ENCODE measurements at places on chromosomes 2 and 18.

DNA sequence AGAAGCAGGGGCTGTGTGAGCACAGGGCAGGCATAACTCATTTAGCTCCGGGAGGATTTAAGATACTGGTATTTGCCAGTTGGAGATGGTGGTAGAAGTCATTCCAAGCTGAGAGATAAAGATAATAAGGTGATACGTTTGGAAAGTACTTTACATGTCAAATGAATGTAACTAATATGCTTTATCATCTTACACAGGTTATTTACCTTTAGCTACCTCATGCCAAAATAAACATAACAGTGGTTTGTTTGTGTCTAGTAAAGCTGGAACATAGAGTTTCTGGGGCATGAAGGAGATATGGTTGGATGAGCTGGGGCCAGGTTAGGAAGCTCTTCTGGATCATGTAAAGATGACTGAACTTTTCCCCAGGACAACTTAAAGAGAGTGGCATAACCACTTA lies 126.9 kb upstream of the PIK3C3 start:
- DNase-seq, result peak; percentile 80

DNA sequence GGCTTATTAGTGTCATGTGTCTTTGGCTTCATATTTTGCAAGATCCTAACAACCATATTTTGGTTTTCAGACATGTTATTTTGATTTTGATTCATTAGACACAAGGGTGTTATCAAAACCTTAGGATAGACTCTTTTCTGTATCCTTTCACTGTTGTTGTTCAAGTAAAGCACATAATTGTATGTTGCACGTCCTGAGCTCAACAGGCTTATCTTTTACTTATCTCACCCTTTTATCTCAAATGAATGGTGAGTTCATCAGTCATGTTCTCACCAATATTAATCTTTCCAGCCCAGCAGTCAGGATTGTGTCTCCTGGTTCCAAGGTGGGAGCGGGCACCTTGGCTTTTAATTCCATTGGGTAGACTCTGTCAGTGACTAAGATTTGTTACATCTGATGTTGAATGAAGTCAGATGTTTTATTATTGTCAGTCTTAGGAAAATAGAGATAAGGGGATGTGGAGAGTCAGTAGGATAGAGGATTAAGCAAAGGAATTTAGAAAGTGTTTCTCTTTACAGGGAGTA lies 11.9 kb downstream of the GPN1 start:
- DNase-seq, result no peak

- DNase-seq, result no peak
These were observed 301.4 kb downstream of the GALR1 start for GRCh38 chr18:77551055-77551454.

DNA sequence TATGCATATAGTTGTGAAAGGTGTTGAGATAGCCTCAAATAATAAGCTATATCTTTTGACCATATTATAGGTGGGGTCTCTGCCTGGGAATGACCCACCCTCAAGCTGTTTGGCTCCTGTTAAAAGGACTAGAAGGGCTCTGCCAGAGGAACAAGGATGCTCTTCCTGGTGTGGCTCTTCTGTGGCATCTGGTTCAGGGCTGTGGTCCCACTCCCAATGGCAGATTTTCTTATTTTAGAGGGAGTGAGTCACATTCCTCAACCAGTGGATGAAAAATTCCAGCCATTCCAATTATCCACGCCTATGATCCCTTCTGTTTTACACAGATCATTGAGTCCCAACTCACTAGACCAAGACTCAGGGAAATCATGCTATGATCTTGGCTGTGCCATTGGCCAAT lies 119.9 kb downstream of the PARD3B start:
- no peak for DNase-seq

- no peak for DNase-seq
These were observed 234.0 kb downstream of the KLHL29 start for GRCh38 chr2:23618794-23619530.

DNA sequence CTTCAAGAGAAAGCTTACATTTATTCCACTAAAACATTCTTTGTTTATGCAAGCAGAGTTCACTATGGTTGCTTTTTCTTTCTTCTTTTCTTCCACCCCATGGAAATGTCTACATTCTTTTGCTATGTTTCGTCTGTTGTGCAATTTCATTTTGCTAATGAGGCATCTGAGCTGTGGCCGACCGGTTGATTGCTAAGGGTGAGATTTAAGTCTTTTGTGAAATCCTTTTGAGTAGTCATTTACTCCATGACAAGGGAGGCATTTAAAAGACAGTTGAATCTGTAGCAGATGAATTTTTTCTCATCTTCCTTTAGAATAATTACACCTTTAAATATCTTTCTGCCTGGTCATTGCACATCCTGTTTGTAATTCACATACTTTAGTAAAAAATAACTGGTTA lies 324.1 kb upstream of the THUMPD2 start:
- DNase-seq, result no peak

- DNase-seq, result no peak
These were observed 1372.2 kb upstream of the TMEFF2 start for GRCh38 chr2:193566886-193567285.

DNA sequence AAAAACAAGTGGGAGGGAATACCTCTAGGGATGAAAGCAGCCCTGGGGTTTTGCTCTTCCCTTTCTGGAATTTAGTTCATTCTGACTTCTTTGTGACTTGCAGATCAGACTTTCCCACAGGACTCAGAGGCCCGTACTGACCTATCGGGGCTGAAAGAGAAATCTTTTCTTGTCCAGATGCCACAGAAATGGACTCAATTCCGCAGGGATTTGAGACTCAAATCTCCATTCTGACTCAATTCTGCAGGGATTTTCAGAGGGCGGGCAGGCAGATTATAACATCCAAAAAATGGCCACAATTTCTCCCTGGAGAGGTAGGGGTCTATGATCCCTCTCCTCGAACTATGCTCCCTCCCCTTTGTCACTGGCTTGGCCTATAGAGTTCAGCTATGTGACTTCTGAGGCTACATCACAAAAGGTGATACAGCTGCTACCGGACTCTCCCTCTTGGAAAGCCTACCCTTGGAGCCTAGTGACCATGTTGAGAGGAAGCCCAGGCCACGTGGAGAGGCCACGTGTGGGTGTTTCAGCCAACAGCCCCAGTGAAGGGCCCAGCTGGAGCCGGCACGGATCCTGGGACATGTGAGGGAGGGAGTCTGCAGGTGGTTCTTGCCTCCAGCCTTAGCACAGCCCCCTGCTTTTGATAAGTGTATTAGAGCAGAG lies 4.8 kb upstream of the EFHD1 start:
- no peak for DNase-seq

DNA sequence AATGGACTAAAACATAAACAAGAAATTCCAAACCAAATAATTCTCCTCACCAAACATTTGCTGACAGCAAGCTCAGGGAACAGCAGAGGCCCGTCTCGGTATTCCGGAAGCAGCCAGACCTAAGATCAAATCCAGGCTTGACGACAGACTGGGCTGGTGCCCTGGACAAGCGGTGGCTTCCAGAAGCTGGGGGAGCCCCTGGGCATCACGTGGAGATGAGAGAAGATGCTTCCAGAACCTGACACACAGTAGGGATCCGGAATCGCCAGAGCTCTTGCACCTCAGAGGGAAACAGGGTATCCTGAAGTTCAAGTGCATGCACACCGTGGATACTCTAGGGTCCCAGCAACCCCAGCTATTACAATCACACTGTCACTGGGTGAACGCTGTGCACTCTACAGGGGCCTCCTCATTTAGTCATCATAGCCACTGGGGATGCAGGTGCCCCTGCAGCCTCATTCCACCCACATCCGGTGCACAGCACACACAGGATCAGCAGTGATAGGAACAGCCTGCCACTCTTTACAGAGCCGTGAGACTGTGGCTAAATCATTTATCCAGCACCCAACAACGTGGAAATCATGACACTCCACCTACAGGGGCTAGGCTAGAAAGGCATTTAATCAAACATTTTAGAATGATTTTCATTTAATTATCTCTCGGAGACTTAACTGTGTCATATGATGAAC lies 102.6 kb downstream of the HDAC4 start:
- no peak for DNase-seq

- DNase-seq, result no peak
These were observed 151.4 kb downstream of the RPIA start for GRCh38 chr2:88842656-88843460.

GRCh38 chr18:48032876-48033789 lies 102.7 kb upstream of the SMAD2 start:
- DNase-seq, result no peak

GRCh38 chr2:58137221-58137620 lies 90.6 kb downstream of the VRK2 start:
- no peak for DNase-seq

- no peak for DNase-seq
These were observed 276.2 kb upstream of the KCNJ3 start for GRCh38 chr2:154422251-154422650.

- no peak for DNase-seq
These were observed 234.8 kb downstream of the SOX11 start for GRCh38 chr2:5926871-5927512.

DNA sequence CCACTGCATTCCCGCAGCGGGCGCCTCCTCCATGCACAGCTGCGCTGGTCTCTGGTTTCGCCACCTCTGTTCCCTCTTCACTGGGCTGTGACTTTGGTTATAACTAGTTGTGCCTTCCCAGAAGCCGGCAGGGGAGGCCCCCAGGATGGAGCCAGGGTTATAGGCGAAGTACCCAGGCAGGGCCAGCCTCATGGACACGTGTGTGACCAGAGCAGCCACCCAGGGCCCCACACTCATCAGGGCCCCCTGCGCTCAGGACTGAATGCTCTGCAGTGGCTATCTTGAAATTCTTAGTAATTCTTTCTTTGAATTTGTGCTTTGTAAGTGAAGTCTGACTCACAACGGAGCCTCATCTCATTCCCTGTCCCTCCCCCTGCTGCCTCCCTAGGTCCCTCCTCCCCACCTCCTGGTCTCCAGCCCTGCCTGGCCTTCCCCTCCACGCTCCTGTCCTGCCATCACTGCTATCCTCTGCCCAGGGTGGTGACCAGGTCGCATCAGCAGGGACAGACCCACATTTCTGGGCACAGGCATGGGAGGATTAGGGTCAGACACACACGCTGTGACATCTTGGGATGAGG lies 38.1 kb upstream of the LBH start:
- DNase-seq, result no peak

DNA sequence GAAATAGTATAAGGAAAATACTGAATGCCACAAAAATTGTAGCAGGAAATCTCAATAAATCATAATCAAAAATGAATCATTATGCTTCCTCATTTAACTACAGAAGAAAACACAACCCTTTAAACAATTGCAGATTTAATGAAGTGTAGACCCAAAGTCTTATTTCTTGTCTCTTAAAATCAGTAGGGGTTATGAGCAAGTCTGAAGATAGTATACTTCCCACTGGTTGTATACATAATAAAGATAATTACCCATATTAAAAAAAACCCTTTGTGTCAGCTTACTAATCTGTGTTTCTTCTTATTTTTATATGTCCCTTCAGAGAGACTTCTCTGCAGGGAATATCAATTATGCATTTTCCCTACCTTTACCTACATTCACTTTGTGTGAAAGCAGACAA lies 504.7 kb downstream of the ERBB4 start:
- no peak for DNase-seq

GRCh38 chr2:76039505-76039904 lies 328.8 kb upstream of the GCFC2 start:
- no peak for DNase-seq

DNA sequence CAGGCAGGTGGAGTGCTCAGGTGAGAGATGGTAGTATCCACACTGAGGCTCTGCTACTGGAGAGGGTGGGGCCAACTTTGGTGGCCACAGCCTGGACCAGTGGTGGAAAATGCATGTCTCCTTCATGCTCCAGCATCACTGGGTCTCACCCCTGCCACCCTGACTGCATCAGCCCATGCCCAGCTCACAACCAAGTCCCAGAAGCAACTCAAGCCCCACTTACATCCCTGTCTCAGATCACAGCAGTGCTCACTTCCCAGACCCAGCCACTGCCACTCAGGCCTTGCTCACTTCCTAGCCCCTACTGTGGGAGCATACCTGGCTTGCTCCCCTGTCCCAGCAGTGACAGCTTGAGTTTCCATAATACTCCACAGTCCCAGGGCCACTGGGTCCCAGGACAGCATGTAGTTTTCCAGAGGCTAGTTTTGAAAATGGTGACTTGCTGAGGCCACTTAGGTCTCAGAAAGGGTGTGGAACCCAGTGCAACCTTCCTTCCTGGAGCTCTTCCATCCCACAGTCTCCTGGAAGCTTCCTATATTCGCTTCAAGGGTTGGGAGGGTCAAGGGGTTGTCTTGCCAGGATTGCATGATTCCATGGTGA lies 58.8 kb downstream of the GPC1 start:
- DNase-seq, result no peak

DNA sequence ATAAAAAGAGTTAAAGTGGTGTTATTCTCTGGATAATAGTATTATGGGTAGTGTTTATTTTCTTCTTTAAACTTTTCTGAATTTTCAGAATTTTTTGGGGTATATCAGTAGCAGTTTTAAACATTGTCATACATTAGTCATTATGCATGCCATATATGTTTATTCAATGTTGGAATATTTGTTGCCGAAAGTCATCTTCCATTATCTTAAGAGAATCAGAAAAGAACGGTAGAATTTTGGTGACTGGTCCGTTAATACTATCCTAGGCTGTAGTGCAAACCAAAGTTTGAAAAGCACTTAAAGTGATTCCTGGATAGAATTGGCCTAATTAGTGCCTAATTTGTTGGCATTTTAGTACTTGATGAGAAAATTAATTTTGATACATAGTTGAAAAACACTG lies 244.1 kb downstream of the PHLPP1 start:
- DNase-seq, result no peak

- DNase-seq, result no peak
These were observed 181.4 kb downstream of the CLIP4 start for GRCh38 chr2:29296585-29296984.

DNA sequence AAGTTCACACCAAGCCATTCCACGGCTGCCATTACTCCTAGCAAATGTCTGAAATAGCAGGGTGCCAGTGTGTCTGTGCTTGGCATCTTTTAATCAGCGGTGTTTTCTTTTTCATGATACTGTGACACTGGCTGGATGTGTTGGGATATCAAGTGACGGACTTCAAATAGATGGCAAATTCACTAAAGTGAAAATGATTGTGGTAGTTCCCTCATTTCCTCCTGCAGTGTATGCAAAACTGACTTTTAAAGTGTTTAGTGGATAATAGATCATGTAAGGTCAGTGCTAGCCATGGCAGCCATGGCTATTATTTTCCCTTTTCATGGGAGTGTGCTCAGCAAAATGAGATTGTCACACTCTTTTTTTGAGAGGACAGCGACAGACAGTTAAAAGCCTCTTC lies 261.5 kb upstream of the SIX3 start:
- DNase-seq, result no peak

DNA sequence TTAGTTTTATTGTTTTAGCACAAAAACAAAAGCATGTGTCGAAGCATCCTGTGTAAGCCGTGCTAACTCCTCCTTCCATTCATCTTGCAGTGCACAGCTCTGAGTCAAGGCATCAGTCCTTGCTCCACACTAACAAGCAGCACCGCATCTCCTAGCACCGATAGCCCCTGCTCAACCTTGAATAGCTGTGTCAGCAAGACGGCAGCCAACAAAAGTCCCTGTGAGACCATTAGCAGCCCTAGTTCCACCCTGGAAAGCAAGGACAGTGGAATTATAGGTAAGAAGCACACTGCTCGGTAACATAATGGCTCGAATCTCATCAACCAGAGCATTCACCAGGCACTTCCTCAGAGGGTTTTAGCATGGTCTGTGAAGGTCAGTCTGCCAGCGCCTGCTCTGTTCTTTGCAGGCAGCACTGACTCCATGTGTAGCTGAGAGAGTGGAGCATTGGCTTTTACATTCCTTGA lies 136.2 kb downstream of the WDSUB1 start:
- DNase-seq, result no peak

Measured in DMS153 (cell line).